ENCODE measurements at places on chromosomes 16 and 17. TPM values are rescaled to one million over a fixed set of nuclear protein-coding genes. Genes with fewer than 3 reads are reported as not detected.
A peak's percentile ranks its signal among the peaks of the same experiment; 100 is the strongest.

- DNase-seq, result no peak
Measured at GRCh38 chr17:68878226-68878885, 76.8 kb downstream of the ABCA8 start.

DNA sequence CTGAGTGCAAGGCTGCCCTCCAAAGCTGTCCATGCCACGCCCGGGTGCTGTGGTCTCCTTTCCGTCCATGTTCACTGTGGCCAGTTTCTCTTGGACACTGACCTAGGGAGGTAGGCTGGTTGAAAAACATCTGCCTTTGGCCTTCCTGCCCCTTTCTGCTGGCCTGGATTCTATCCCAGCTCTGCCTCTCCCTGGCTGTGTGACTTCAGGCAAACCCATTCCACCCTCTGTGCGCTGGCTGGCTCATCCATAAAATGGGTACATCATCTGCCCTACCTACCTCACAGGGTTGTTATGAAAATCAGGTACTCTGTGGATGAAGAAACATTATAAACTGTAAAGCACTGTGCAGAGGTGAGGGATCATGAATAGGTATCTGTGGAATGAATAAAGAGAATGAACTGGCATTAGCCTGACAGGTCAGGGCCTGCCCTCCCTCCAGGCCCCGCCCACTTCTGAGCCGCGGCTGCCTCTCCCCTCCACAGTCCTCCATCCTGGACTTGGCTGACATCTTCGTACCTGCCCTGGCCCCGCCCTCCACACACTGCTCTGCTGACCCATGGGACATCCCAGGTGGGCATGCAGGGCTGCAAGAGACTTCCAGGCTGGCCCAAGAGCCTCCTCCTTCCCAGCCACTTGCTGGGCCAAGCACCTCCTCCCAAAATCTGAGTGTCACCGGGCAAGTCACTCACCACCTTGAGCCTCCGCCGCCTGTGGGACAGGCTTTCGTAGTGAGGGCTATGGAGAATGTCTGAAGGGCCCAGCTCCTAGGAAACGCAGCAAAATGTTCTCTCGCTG lies 7.0 kb upstream of the SPATA20 start:
- no peak for DNase-seq

GRCh38 chr17:15885770-15886169 lies 59.2 kb upstream of the ADORA2B start:
- peak; percentile 60 for DNase-seq

GRCh38 chr17:38611872-38612376 lies 6.2 kb upstream of the SRCIN1 start:
- DNase-seq, result no peak

DNA sequence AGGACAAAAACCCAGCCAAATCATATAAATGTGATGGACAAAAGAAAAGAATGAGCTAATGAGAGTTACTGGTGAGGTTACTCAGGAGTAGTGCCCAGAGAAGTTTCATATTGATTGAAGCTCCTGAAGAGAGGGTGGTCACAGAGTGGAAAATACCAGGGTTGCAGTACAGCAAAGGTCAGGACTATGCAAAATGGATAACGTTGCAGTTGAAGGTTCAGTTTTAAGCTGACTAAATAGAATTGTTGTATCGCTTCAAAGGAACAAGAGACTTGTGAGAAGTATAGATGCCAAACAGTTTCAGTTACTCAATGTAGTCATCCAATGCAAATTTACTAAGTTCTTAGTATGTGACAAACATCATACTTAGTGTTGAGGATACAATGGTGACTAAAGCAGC lies 47.1 kb downstream of the ABCA8 start:
- no peak for DNase-seq

DNA sequence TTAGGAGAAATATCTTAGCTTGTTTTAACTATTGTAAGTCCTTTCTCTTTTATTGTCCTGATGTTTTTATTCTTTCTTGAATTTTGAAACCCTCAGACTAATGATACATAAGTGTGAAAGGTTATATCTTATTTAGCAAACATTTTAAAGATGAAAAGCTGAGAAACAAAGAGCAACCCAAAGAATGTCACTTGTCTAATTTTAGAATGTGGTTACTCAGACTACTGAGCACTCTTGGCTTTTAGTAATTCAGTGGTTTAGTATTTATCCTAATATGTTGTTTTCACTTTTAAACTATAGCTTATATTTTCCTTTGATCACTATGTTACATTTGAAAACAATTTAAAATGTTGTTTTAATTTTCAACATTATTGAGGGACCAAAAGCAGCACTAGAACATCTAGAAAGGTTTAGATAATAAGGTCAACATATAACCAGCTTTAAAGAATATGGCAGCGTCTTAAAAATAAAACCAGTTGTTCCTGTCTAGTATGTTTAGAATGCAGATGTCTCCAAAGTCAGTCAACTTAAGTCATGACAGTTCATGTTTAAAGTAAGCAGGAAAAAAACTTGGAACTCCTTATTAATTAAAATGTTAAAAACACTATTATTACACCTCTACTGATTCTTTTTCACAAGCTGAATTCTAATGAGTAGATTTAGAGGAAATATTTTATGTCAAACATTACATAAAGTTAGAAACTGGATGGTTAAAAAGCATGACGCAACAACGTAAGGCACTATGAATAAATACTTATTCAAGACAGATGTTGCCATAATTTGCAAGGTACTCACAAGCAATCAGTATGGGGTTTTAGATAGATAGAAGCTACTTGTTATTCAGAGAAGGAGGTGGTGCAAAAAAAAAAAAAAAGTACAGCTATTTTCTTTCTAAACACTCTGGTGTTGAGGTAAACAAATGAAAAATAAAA lies 2.4 kb downstream of the MBTD1 start:
- DNase-seq, result peak; percentile 8

GRCh38 chr17:35811759-35812158 lies 2.5 kb downstream of the TAF15 start:
- peak; percentile 51 for DNase-seq

DNA sequence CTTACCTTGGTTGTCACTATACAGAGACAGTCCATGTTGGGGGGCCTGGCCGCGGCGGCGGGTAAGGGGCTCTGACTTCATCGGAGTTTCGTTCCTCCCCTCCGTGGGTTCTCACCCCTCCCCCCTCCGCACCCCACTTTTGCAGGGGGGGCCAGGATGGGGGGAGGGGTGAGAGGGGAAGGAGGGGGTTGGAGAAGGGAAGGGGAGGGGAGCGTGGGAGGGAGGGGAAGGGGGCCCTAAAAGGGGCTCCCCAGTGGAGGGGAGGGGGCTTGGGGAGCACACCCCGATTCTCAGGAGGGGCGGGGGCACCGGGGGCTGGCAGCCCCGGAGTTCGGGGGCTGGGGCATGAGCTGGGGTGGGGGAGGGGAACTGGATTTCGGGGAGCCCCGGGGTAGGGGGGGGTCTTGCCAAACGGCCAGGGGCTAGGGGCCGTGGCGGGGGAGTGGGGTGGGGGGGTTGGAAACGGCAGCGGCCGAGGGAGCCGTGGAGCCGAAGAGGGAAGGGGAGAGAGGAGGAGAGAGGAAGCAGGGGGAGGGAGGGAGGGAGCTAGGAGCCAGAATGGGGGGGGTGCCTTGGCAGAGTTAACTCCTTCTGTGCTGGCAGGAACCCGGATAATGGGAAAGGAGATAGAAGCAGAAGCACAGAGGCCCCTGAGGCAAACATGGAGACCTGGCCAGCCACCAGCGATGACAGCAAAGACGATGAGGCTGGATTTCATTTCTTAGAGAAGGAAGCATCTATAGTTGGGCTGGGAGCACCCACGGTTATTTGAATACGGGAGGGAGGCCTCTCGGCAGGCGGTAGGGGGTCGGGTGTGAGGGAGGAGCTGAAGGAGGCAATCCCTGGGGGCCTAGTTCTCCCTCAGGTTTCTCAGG lies 2.3 kb downstream of the DLG4 start:
- peak; percentile 71 for DNase-seq

DNA sequence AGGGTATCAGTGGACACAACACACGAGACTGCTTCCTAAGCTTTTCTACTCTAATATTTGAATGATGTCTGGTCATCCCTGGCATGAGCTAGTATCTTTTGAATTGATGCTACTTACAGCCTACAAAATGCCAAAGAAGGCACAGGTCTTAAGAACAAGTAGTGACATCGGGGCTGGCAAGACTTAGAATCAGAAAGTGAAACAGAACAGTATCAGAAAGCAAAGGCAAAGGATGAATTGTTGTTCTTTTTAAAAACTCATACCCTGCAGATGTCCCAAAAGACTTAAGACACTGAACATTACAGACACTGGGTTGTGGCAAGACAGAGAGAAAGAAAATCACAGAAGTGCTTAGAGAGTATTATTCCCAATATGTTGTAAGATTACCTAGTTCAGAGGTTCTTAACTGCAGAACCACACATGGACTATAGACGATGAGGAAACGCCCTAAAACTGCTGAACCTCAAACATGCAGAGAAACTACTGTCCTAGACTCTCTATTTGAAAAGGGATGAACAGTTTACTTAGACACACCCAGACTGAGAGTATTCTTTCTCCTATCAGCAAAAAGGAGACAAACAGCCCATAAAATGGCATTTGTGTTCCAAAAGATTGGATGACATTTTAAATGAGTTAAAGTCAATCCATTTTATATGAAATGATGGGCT lies 12.5 kb downstream of the ZNF19 start:
- DNase-seq, result no peak

- DNase-seq, result no peak
Measured at GRCh38 chr16:77944631-77945030, 77.7 kb upstream of the CLEC3A start.

DNA sequence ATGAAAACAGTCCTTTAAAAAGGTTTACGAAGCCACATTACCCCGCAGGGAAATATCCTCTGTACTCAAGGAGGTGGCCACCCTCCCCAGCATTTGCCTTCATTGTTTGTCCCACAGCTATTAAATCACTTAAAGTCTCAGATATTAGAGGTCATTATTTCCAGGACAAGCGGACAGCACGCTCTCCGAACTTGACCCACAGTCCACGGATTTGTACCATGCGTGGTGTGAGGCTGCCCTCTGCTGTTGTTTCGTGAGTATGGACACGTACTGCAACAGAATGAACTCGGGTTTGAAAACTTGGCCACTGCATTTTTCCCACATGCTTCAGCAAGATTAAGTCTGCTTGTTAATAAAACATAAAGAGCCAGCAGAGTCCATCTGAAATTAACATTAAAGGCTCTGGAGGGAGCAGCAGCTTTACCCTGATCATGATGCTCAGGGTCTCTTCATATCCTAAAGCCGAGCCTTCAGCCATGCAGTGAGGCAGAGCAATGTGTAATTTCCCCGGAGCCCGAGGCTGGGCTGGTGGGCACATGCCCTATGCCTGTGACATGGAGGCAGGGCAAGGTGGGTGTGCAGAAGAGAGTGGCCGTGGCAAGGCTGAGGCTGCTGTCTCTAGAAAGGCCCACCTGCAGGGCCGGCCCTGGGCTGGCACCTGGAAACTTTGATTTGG lies 19.7 kb downstream of the MEAK7 start:
- peak; percentile 68 for DNase-seq

The PPM1E gene
- not detected for total RNA-seq

The HOXB8 gene
- not detected for total RNA-seq

The UNC45B gene
- total RNA-seq, result not detected

The CNGB1 gene
- total RNA-seq, result not detected

The TEKT5 gene
- not detected for total RNA-seq

The OTOA gene
- not detected for total RNA-seq

Data from activated CD4-positive, alpha-beta T cell treated with anti-CD3 and anti-CD28 coated beads, Interleukin-2, amount 10 ng/mL, durations not matched to agents 24 days and 14 days (primary cell).